ENCODE measurements at places on chromosomes 3 and 15.

DNA sequence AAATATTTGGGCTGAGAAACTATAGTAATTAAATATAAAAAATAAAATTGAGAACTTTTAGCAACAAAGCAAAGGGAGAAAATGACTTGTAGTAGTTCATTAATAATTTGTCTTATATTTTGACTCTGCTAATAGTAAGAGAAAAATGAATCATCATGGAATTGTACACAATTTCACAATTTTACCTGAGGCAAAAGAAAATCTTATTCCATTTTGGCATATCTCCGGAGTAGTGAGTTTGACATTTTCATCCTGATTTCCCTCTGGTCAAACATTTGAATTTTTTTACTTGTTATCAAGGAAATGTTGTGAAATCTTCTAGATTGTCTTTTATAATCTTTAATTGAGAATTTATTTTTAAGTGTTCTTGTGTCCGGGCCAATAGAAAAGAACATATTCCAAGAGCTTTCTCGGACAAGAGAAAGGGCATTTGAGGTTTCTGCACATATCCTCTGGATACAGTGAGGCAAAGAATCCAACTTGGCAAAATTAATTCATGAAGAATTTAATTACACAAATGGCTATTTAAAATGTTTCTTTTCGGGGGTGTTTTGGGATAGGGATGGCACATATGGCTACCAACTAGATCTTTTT lies 89.3 kb upstream of the IGSF10 start:
- DNase-seq: no peak

DNA sequence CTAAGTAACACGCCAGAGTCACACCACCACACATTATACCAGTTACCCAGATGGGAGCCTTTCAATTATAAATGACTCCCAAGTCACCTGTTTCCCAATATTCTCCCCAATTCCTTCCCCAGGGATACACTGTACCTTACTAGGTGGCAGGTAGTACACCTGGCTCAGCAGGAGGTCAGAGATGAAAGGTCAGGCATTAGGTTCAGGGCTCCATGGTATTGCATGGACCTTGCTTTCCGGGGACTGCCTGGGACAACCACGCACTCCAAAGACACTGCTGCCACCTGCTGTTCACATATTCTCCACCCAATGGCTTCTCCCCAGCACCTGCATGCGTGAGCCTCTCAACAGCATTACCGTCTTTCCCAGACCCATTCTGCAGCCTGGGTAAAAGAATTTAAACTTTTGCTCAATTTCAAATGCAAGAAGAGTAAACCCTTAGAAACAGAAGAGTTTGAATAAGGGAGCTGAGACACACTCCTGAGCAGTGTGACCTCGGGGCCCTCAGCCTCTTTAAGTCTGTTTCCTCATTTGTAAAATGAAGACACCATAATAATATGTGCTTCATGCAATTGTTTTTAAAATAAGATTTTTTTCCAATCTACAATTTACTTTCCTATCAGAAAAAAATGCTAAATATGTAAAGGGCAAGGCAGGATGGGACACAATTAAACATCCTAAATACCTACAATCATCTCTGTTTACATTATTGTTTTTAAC lies 28.0 kb upstream of the LACTB start:
- peak; percentile 55 for DNase-seq

GRCh38 chr3:109432833-109433232 lies 95.5 kb upstream of the DPPA4 start:
- no peak for DNase-seq

GRCh38 chr15:92683511-92683834 lies 27.9 kb upstream of the FAM174B start:
- DNase-seq: no peak

DNA sequence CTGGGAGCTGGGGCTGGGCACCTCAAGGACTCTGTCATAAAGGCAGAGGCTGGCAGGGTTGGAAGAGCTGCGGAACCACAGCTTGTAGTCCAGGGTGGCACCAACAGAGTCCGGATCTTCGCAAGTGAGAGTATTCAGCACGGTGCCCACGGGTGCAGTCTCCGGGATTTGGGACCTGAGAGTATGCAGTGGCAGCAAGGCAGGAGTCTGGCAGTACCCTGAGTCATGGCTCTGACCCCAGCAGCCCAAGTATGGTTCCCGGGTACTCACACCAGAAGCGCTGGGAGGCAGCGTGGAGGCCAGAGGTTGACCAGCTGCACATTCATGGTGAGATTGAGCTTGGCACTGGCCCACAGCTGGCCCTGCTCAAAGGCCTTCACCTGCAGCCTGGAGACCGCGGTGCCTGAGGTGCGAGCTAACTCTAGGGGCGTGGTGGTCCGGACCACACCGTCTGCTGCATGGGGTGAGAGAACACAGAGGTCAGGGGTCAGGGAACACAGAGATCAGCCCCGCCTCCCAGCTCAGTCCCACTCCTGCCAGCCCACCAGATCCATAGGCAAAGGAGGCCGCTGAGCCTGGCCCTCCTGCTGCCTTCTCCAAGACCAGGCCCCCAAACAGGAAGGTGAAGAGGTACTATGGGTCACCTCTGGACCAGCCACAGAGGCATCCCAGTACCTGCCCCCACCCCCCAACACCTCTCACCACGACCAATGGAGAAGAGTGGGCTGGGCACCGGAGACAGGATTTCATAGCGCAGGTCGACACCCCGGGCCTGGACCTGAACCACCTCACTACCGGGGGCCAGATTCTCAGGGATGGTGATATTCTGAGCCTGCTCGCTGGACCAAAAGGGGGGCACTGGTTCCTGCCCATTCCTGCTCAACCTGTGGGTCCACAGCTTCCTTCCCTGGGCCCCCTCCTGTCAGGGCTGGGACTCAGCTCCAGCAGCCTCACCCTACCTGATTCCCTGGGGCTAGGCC lies 4.5 kb downstream of the CDHR4 start:
- DNase-seq: no peak

DNA sequence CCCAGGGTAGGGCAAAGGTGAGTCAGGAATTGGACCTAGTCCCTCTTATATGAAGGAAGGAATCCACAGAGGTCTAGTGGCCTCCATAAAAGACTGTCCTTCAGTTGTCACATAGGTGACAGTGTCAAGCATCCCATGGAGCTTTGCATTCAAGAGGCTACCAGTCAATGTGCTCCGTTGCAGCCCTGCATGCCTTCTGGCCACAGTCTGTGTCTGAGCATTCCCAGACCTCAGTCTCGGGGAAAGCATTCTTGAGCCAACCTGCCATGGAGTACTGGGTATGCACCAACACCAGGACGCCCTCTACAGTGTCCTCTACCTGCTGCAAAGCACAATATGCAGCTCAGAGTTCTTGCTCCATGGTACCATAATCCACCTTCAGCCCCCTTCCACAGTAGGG lies 46.7 kb upstream of the VGLL3 start:
- no peak for DNase-seq

DNA sequence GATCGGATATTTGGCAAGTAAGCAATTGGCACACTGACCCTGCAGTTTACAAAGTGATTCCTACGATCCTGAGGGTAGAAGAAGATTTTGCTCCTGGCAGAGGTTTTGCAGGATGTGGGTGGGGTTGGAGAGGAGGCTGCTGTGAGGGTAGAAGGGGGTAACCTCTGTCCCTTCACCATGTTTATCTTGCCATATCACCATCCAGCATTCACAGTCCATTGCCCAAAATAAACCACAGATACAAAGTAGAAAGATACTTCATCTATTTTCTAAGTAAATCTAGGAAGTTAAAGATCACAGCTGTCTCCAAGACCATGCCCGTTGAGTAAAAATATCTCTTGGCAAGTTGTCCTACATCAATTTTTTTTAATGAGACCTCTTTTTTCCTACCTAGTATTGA lies 51.6 kb downstream of the LIPC start:
- DNase-seq: no peak

DNA sequence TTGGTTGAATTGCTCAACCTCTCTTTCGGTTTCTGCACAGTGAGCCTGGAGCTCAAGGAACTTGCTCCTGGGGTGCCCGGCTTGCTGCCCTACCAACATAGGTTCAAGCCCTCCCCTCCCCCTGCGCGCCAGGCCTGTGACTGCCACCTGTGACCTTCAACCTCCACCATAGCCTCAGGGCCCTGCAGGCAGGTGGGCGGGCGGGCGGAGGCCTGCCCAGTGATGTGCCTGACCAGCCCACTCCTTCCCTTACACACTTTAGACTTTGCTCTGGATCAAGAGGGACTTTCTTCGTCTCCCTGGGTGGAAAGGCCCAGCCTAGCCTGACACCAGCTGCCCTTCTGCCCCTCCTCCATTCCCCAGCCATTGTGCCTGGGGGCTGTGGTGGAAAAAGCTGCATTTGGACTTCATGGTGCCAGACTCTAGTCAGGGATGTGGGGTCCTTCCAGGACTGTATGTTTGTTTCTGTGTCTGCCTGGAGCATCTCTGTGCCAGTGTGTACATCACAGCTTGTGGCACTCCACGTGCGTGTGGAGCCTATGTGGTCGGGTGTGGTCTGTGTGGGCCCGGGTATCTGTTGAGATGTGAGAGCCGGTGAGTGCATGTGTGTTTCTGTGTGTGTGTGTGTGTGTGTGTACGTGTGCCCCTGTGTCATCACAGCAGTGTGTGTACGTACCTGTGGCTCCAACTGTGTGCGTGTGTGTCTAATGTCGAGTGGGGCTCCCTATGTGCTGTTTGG lies 9.5 kb downstream of the PRKCD start:
- DNase-seq: no peak

GRCh38 chr3:134859341-134859740 lies 64.3 kb downstream of the EPHB1 start:
- DNase-seq: no peak

GRCh38 chr3:73523661-73524060 lies 101.1 kb downstream of the PDZRN3 start:
- no peak for DNase-seq

DNA sequence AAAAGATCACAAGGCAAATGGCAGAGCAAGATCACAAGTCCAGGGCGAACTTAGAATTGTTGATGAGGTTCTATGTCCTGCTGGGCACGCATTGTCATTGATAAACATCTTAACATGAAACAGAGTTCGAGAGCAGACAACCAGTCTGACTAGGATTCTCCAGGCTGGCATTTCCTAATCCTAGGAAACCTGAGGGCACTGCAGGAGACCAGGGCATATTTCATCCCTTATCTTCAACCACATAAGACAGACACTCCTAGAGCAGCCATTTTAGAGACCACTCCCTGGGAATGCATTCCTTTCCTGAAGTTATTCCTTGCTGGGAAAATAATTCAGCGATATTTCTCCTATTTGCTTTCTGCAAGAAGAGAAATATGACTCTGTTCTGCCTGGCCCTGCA lies 1199.9 kb downstream of the SI start:
- no peak for DNase-seq

DNA sequence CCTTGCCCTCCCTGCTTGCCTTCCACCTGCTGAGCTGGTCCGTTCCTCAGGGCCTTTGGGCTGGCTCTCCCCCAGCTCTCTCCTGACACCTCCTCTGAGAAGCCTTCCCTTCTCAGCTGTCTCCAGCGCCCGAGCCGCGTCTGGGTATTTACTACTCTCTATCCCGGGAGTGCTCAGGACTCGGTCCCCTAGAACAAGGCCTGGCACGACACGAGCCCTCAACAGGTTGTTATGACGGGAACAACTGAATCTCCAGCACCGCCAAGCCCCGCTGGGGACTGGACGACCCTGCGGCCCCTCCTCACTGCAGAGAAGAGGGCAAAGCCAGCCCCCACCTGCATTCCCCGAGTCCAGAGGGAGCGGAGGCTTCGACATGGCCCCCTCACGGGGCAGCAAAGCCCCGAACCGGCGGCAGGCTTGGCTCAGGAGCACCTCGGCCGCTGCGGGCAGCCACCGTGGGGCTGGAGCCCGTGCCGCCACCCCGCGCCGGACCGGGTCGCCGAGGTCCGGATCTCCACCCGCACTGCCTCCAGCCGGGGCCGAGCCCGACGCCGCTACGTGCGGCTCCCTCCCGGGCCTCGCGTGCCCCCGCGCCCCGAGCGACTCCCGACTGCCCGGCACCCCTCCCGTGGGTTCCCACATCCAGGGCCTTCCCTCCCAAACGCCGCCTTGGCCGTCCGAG lies 792 bp downstream of the TPRA1 start:
- no peak for DNase-seq

- DNase-seq: no peak
These were observed 48.8 kb downstream of the TCAIM start for GRCh38 chr3:44387404-44387803.

DNA sequence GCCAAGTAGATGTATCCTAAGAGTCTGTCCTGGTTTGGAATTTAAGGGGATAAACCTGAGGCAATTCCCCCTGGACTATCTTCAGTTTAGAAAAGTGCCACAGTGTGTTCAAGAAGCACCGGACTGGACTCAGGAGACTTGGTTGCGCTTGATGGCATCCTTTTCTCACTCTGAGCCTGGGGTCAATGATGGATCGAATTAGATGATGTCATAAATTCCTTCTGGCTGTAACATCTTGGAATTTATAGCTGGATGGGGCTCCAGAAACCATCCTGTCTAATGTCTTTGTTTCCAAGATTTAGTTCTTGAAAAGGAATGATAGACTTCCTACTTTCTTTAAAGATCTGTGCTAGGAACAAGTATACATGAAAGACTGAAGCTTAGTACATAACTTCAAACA lies 280.6 kb downstream of the LPP start:
- no peak for DNase-seq

- no peak for DNase-seq
These were observed 14.3 kb downstream of the RHOA start for GRCh38 chr3:49397470-49397869.

DNA sequence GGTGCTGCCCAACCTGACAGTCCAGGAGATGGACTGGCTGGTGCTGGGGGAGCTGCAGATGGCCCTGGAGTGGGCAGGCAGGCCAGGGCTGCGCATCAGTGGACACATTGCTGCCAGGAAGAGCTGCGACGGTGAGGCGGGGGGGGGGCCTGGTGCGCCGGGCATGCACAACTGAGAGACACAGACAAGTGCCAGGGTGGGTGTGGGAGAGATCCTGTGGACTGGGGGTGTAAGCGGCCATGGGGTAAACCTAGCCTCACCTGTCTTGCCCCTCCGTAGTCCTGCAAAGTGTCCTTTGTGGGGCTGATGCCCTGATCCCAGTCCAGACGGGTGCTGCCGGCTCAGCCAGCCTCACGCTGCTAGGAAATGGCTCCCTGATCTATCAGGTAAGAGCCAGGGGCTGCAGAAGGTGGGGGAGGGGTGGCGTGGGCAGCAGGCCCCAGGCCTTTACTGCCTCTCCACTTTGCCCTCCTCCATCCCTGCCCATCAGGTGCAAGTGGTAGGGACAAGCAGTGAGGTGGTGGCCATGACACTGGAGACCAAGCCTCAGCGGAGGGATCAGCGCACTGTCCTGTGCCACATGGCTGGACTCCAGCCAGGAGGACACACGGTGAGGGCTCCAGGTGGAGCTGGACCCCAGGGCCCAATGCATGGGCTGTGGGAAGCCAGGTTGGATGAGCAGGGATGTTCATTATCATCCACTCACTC lies 3.3 kb downstream of the CHRD start:
- DNase-seq: no peak

GRCh38 chr3:56288258-56288657 lies 180.0 kb downstream of the ERC2 start:
- no peak for DNase-seq

- no peak for DNase-seq
These were observed 172.7 kb downstream of the ZBTB20 start for GRCh38 chr3:114974387-114974786.

GRCh38 chr3:113559009-113559408 lies 26.7 kb downstream of the SIDT1 start:
- no peak for DNase-seq

- DNase-seq: no peak
These were observed 77.1 kb upstream of the MEX3B start for GRCh38 chr15:82122746-82123400.

- peak; percentile 15 for DNase-seq
These were observed 393 bp downstream of the ERICH6 start for GRCh38 chr3:150703299-150703755.
